ENCODE measurements at places on chromosomes 13 and 19.
A peak's percentile ranks its signal among the peaks of the same experiment; 100 is the strongest.

DNA sequence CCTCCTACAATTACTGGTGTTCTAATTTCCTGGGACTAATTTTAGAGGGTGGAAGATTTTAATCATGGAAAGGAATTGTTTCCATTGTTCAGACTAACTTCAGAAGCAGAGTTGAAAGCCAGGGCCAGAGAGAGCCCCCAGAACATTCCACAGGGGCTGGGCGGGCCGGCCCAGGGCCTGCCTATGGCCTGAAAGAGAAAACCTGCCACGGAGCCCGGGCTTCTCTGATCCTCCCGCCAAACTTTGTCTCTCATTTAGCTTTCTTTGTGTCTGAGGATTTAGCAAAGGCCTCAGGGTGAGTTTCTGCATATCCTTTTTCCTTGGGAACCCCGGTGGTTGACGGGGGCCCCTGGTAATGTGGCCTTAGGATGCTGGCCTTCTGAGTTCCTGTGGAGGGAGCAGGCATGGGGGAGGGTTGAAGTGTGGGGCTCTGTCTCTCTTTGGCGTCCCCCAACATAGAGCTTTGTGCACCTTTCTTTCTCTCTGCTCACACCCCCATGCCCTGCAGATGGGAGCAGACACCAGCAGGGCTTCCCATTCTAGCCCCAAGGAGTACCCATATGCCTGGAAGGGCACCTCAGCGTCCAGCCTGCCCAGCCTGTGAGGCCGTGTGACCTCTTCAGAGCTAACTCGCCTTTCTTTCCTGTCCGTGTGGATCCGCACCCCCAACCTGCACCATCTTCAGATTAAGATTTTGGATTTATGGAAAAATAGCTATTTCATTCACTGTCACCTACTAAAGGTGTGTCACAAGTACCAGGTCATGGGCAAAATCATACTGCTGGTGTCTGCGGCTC is 539.5 kb downstream of the FGF9 start:
- DNase-seq = no peak

DNA sequence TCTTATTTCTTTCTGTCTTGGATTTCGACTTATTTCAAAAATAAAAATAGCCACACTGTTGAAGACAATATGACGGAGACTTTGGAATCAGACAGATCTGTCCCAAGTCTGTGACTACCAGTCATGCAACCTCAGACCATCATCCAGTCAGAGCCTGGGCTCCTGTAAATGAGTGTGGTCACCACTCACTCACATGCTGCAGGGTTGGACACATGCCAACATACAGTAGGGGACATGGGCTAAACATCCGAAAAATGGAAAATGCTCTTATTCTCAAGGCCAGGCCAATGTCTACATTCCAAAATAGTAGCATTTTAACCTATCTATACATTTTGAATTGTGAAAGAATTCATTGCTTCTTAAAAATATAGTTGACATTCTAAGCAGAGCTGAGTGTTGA is 75.5 kb upstream of the EDNRB start:
- DNase-seq = no peak

GRCh38 chr19:43780706-43781525 is at the start of gene KCNN4:
TSS of gene KCNN4 (minus strand) at chr19:43780973. CDS start at chr19:43780861, 112 bp downstream.
- DNase-seq = no peak

DNA sequence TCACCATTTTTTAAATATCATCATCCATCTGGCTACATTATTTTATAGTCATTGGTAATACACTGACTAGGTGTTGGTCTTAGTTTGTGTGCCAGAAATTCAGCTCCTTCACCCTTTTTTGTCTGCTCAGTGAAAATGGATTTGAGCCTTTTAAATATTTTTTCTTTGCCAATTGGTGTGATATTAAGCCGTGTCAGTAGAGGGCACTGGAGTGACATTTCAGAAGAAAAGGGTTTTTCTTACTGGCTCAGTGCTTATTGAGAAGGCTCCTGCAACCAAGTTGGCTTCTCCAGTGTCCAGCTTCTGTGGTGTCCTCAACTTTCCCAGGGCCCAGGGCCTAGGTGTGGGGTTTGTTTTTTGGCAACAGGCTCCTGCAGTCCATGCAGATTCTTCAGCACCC is 546.6 kb downstream of the DACH1 start:
- no peak for DNase-seq

DNA sequence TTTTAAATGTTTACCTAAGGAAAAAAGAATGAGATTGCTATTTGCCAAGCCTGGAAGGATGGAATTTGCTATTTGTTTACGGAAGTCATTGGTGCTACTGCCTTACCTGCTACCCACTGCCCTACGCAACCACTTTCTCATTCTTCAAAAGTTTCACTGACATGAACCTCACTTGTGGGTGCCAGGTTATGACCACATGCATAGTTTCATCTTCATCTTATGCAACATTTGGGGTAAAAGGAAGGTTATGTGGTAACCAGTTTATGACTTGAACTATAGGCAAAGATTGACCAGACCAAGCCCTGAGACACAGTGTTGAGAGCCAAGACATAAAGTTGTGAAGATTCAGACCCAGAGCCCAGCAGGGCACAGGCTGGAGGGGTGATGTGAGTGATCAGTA is 142.5 kb downstream of the LACC1 start:
- DNase-seq = no peak

DNA sequence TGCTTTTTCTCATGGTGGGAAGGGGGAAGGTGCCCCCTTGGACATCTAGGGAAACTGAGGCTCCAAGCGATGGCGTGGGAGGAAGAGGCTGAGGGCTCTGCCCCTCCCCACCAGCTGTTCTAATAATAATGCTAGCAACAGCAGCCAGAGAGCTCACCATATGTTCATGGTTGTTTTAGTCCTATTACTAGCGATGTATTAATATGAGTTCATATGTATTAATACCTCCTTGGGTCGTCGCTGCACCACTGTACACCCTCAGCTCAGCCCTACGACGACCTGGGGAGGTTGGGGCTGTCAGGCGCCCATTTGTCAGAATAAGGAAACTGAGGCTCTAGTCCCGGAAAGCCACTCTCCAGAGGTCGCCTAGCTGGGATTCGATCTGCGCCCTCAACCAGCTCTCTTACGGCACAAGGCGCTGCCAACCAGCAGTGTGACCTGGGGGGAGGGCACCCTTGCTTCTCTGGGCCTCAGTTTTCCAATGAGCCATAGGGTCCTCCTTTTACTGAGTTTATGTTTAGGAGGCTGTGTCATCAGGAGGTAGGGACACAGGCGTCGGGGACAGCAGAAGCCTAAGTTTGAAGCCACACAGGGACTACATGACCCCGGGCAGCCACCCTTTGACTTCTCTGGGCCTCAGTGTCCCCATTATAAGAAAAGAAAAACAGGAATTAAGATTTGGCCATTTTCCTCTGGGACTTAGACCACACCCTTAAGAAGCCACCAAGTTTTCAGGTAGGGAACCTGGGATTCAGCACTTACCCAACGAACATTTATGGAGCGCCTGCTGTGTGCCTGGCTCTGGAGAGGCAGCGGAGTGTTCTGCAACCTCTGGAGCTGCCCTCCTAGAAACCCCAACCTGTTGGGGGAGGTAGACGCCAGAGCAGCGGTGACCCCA is 664 bp downstream of the MAST3 start:
- DNase-seq = peak; percentile 79

GRCh38 chr19:38685666-38686529 is 38.4 kb downstream of the ACTN4 start:
- DNase-seq = peak; percentile 81

DNA sequence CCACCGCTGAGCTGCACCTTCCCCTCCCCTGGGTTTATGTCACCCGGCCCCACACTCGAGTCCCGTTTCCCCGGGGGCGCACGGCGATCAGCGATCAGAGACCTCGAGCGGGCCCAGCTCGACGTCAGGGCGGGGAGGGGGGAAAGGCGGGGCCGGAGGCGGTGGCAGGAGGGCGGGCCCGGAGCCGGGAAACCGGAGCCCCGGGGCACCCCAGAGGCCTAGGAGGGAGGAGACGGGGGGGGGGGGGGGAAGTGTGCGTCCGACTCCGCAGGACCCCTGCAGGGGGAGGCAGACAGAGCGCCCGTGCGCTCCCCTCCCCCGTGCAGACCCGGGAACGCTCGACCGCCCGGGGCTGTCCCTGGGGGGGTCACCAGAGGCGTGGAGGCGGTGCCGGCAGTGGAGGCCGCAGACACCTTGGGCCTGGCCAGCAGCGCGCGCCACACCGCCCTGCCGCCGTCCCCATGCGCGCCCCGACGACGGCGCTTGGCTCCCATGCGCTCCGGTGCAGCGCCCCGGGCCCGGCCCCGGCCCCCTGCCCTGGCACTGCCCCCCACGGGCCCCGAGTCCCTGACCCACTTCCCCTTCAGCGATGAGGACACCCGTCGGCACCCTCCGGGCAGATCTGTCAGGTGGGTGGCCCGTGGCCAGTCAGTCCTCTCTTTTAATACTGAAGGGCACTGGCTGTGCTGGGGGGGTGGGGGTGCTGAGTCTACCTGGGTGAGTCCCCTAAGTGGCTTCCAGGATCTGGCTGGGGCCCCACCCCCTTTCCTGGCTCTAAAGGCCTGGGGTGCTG is 11.8 kb downstream of the PDE4A start:
- DNase-seq = no peak

- no peak for DNase-seq
These were observed 816 bp downstream of the RPS28 start for GRCh38 chr19:8321986-8322637.

DNA sequence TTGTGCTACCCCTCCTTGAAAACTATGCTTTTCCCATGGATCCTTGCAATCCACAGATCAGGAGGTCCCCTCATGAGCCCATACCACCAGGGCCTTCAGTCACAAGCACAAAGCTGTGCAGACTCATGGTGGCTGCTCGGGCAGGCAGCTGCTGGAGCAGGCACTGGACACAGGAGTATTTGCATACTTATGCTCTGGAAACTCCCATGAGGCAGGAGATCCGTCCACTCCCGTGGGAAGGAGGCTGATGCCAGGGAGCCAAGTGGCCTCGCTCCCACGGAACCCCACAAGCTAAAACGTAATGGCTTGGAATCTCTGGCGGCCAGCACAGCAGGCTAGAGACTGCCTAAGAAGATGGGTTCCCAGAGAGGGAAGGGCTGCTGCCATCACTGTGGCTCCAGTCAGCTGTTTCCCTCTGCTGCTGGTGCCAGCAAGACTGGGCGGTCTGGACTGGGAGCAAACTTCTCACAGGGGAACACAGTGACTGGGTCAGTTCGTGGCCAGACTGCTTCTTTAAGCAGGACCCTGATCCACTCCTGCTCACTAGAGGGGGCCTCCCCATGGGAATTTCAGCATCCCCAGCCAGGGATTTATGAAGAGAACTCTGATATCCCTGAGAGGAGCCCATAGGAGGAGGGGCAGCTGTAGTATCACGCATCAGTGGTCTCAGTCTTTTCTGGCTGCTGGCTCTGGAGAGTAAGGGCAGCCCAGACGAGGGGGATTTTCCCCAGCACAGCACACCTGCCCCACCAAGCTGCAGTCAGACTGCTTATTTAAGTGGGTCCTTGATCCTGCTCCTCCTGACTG is 370.3 kb upstream of the ATXN8OS start:
- no peak for DNase-seq

- DNase-seq = no peak
These were observed 10.7 kb downstream of the CCDC124 start for GRCh38 chr19:17943274-17944221.

DNA sequence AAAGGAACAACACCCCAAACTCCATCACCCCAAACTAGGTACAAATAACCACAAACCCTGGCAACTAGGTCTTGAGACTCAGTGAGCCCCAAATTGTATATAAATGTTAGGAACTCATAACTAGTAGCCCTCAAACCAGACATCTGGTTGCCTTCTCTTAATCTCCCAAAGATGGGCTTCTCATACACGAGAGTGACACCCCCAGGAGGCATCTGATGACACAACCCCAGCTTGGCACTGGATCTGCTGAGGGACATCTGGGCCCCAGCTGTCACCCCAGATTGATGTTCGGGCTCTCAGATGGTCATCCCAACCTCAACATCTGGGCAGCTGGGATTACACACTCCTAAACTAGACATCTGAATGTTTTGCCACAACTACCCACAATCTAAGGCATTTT is 14.8 kb downstream of the RABAC1 start:
- DNase-seq = no peak

DNA sequence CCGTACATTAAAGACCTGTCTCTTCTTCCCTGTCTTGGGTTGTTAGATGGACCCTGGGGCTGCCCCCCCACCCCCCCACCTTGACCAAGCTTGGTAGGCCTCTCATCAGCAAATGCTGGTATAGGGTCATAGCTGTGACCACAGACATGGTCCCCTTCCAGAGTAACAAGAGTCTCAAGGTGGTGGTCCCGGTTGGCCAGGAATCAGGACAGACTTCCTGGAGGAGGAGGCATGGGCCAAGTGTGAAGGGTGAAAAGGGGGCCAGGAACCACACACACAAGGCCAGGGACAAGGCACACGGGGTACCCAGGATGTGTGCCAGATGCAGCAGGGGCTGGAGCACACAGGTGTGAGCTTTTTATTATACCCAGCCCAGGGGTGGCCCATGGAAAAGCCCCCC is 1.1 kb upstream of the MRI1 start:
- DNase-seq = no peak

GRCh38 chr19:17681505-17682125 is 6.5 kb downstream of the UNC13A start:
- DNase-seq = no peak

- no peak for DNase-seq
These were observed 17.4 kb downstream of the ZNF331 start for GRCh38 chr19:53555352-53555751.

DNA sequence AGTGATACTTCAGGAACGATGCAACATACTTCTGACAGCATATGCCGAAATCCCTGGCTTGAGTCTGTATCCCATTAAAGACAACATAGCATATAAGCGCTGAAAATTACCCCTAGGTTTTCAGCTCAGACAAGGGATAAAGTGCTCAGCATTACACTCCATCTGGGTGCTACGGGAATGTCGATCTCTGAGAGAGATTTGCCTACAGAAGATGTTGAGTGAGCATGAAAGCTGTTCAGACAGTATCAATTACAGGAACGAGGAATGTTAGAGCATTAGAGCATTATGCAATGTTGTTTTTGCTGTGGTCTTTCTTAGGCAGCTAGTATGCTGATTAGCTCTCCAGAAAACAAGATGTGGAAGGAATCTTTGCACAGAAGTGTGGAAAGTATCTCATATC is 484.5 kb downstream of the LIG4 start:
- no peak for DNase-seq

DNA sequence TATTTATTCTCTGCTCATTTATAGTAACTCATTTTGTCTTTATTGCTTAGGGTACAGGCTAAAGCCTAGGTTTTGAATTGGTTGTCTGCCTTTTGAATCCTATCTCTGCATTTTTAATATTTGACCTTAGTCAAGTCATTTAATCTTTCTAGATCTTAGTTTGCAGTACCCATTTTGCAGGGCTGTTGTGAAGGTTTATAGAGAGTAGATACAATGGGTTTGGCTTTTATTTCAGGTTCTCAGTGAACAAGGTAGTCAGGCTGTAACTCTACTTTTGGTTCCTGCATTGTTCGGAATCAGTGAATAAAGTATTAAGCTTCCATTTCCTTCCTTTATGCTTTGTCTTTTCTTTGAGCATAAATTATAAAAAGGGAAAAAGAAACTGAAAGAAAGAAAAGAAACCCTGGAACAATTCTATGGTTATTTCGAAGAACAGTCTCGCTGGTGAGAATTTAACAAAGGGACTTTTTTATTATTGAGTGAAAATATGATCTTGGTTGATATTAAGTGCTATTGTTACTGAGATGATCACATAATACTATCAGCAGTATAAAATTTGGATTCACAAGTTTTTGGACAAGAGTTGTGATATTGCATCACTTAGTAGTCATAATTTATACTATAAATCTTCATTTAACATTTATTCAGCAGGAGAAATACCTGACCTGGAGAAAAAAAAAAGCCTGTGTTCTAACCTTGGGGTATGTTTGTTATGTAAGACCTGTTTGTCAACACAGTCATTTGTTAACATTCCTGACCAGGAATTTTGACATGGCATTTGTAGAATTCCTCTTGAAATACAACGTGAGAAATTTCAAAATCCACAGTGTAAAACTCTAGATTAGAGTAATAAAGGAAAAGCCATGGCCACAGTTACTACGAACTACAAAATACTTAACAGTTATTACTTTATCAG is 91.3 kb downstream of the ZMYM2 start:
- DNase-seq = no peak
